CD4-positive, alpha-beta T cell treated with Interleukin-6 at 100 ng/mL for 8 hours (primary cell): ENCODE measurements at places on chromosomes 2 and 18.

DNA sequence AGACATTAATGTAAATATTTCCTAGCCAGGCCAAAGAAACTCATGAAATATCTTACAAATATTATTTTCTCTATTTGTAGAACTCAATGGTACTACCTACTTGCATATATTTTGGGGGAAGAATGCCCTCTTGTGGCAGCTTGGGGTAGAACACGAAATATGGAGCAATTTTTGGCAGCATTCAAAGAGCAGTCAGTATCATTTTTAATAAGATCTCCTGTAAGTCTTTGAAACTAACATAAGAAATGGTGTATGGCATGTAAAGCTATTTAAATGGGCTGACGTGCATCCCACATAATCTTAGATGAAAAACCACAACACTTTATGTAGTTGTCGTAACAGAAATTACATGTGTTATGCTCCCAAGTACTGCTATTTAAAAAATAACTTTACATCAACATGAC lies 62.3 kb upstream of the CCDC195 start:
- peak; percentile 47 for DNase-seq

DNA sequence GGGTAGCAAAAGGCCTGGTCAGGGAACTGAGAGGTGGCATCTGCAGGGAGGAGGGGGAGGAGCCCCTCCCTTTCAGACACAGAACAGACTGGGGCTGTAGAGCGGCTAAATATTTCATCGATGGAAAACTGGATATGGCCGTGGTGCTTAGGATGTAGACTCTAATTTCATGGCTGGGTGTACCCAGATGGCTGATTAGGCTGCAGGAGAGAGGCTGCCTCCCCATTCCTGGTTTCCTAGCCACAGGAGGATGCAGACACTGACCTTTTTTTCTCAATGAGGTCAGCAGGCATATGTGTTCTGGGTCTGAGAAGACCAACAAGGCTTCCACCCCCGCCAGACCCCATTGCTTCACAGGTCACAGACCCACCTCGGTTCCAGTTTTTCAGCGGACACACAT lies 79.3 kb upstream of the STPG4 start:
- DNase-seq, result no peak

GRCh38 chr18:24043403-24043802 lies 28.8 kb downstream of the TTC39C start:
- no peak for DNase-seq

- DNase-seq, result no peak
Observed at GRCh38 chr18:75220551-75221355, 10.2 kb downstream of the TSHZ1 start.

DNA sequence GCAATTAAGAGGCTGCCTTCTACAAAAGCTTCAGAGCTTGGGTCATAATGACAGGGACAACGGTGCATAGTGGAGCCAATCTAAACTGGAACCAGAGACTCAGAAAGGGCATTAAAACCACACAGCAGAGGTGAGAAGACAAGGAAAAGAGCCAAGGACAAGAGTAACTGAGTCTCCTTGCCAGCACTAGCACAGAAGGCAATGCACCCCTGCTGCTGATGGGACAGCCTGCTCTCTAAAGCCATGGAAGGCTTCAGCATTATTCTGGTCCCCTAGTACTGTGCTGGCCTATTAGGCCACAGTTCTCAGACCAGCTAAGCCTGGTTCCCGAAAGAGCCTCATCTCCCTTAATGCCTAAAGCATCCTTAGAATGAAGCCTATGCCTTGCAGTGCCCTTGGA lies 15.5 kb downstream of the MYO5B start:
- DNase-seq, result no peak

DNA sequence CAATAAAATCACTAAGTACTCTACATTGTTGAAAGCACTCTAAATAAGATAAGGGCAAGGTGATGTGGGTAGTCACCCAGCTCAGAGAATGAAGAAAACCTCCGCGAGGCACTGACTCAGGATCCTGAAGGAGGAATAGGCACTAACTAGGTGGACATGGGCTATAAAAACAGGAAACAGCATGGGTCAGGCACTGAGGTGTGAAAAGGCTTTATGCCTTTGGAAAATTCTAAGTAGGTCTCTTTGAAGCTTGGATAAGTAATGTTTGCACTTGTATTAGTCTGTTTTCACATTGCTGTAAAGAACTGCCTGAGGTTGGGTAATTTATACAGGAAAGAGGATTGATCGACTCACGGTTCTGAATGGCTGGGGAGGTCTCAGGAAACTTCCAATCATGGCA lies 161.6 kb downstream of the EPHA4 start:
- no peak for DNase-seq
